Stomach (tissue), 19 donors: ENCODE measurements at places on chromosomes 6 and 20. TPM values are rescaled to one million over a fixed set of nuclear protein-coding genes. Genes with fewer than 3 reads are reported as not detected.

DNA sequence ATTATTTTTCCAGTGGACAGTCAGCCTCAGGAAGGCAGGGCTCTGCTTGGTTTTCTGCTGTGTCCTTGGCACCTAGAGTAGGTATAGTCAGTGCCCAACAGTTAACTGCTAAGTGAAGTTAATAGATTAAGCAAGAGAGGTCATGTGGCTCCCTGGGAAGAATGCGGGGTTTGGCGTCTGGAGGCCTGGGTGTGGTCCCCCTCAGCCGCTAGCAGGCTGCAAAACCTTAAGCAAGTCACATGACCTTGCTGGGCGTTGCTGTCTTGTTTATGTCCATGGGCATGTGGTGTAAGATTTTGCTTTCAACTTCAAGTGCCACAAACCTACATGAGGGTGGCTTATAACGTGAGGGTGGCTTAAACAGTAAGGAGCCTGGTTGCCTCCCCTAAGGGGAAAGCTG is 75.5 kb upstream of the SCP2D1 start:
- DNase-seq: no peak

DNA sequence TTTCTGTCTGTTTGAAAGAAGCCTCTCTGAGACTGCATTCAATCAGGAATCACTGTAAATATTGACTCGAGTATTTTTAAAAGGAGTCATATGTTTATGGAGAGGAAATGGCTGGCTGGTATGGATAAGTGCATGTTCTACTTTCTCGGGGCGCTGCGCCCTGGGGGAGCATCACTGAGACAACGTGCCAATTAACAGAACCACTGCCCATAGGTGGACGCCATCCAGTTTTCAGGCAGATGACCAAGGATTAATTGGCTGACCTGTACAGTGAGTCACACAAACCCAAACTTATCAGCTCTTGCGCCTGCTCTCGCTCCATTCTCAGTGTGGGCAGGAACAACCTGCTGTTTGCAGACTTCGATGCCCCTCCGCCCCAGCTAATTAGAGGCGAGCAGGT is 571.2 kb downstream of the QKI start:
- no peak for DNase-seq

DNA sequence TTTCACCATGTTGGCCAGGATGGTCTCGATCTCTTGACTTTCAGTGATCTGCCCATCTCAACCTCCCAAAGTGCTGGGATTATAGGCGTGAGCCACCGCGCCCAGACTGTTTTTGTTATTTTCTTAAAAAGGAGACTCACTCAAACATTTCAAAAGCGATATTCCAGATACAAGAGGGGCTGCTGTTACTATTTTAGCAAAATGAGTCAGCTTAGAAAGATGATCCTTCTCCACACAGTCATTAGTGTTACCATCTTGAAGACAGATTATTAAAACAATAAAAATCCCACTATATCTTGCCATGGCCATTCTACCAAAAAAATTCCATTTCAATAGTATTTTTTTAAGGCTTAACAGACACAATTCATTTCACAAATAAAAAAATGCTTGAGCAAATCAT is 102.8 kb downstream of the PREP start:
- no peak for DNase-seq

GJA10 gene
- total RNA-seq: not detected

BPIFA1 gene
- total RNA-seq: not detected
